Stimulated activated CD4-positive, alpha-beta T cell treated with anti-CD3 and anti-CD28 coated beads, TNF-alpha, amount 100 ng/mL, for 24 hours (primary cell): ENCODE measurements at places on chromosomes 7 and 10.

DNA sequence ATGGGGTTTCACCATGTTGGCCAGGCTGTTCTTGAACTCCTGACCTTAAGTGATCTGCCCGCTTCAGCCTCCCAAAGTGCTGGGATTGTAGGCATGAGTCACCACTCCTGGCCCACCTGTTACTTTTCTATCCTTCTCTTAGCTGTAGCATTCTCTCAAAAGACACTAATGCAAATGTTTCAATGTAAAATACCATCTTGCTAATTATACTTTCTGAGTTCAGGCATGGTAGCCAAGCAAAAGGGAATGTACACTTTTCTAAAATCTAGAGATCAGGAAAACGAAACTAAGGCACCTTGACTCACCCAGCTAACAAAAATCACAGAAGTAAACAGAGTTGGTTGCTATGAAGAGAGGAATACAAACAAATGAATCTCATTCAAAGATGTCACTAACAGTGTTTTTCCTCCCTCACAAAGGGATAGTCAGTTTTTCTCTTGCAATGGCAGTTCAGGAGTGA lies 401.0 kb upstream of the NRP1 start:
- DNase-seq, result no peak

- no peak for DNase-seq
Observed at GRCh38 chr10:122236690-122237306, 34.3 kb upstream of the BTBD16 start.

DNA sequence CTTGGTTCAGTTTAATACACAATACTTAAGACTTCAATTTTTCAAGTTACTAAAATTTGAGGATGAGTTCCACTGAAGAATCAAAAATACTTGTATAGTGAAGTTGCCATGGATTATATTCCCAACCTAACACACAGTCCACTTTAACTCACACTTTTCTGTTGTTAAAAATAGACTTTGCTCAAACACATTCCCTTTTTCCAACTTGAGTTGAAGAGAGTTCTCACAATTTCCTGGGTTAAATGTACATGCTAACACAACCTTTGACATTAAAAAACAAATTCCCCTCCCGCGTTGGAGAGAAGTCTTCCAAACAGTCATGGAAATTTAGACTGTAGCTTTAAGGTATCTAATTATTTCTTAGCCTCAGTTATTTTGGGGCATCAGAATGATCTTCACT lies 27.1 kb downstream of the SKIDA1 start:
- DNase-seq, result no peak

DNA sequence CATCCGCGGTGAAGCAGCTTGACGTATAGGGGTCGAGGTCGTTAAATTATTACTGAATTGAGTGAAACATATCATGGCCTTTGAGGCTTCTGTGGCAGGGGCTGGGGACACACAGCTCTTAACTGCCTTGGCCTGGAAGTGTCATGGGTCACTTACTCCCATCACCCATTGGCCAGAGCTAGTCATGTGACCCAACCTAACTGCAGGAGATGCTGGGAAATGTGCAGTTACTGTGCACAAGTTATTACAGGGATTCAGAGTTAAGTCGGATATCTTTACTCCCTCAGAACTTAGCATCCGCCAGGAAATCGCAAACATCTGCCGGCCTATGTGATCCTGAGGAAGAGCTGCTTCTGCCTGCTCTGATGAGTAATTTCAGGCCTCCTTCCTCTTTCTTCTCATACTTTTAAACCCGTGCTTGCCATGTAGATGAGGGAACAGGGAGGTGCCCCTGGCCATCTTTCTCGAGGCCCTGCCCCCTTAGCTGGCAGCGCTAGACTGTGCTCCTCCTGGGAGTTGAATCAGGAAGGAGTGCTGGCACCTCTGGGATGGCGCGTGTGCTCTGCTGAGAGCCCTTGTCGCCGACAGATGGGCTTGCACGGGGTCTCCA lies 203.6 kb downstream of the TCF7L2 start:
- no peak for DNase-seq

- DNase-seq, result no peak
Observed at GRCh38 chr10:92849234-92849525, 860 bp downstream of the EXOC6 start.

GRCh38 chr10:45155784-45156183 lies 155.1 kb downstream of the ZNF22 start:
- DNase-seq, result no peak

DNA sequence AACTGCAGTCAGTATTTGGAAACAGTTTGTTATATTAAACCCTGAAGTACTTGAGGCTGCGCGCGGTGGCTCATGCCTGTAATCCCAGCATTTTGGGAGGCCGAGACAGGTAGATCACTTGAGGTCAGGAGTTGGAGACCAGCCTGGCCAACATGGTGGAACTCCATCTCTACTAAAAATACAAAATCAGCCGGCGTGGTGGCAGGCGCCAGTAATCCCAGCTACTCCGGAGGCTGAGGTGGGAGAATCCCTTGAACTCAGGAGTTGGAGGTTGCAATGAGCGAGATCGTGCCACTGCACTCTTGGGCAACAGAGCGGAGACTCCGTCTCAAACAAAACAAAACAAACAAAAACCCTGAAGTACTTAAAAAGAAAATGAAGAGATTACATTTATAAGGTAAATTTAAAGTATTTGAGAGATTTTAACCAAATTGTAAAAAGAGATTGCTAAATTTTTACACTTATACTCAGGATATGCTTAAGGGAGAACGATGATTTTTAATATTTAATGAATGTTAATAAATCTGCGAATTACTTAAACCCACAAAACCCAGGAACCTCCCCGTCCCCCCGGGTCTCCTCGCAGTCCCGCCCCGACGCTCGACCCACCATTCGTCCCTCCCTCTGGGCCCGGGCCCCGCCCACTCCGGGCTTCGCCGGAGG lies 425 bp upstream of the MTG1 start:
- DNase-seq, result no peak

- DNase-seq, result no peak
Observed at GRCh38 chr10:89563861-89564478, 28.6 kb upstream of the SLC16A12 start.

- DNase-seq, result no peak
Observed at GRCh38 chr7:106347229-106347833, 62.5 kb upstream of the NAMPT start.

- no peak for DNase-seq
Observed at GRCh38 chr10:110817614-110818013, 54.1 kb upstream of the PDCD4 start.

DNA sequence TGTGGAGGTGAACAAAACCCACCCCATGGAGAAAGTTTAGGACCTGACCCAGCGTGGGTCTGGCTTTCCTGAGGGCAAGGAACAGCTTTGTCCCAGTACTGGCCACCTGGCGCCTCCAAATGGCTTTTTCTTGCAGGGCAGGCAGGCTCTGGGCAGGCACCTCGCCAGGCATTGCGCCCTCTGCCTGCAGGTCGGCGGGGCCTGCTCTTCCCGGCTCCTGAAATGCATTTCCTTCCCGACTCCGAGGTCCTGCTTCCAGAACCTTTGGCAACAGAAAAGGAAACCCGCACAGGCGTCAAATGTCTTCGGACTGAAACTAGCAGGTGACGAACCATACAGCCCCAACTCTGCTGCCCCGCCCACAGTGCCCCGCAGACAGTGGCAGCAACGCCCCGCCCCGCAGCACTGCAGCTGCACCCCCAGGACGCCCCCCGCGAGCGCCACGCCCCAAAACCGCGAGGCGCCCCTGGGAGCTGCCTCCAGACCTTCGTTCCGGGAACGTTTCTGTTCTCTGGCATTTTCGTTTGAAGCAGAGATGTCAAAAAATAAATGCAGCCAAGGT lies 65.5 kb downstream of the C10orf143 start:
- no peak for DNase-seq
